ENCODE measurements at places on chromosomes 5 and 9.

- DNase-seq: no peak
Observed at GRCh38 chr5:156254196-156254595, 72.8 kb upstream of the SGCD start.

- DNase-seq: no peak
Observed at GRCh38 chr9:123283048-123283408, 14.6 kb upstream of the STRBP start.

GRCh38 chr9:104232781-104233341 is 138.8 kb downstream of the SMC2 start:
- DNase-seq: peak; percentile 39

DNA sequence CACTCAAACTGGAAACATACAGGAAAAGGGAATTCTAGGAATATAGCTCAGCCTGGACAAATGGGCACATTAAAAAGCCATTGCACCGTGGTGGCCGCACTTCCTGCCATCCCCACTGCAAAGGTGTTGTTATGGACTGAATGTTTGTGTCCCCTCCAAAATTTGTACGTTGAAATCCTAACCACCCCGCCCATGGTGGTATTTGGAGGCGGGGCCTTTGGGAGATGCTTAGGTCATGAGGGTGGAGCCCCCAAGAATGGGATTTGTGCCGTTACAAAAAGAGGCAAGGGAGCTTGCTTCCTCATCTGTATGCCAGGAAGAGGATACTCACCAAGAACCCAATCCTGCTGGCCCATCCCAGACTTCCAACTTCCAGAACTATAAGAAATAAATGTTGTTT is 1.1 kb upstream of the CMBL start:
- no peak for DNase-seq

- no peak for DNase-seq
Observed at GRCh38 chr9:113728989-113729388, 147.1 kb upstream of the ZNF618 start.

DNA sequence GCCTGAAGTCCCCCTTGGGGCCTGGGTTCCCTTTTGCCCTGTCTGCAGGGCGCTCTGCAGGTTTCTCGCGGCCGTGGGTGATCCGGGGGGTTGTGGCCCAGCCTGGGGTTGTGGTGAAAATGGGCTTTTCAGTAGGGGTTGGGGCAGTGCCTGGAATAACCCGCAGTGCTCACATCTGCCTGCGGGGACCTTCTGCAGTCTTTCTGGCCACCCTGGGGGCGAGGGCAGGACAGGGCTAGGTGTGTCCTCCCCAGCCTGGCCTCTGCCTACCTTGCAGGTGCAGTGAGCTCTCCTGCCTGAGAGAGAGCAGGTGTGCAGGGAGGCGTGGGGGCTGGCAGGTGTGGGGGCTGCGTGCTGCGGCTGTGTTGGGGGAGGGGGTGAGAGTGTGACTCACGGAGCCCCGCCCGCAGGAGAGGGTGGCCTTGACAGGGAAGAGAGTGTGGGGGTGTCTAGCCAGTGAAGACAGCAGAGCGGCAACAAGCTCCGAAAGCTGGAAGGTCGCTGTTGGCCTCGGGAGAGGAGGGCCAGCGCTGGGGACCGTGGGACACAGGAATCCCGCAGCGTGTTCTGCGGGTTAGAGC is 131.4 kb downstream of the MRPL36 start:
- DNase-seq: no peak

GRCh38 chr9:122322553-122322952 is 48.3 kb upstream of the PTGS1 start:
- DNase-seq: no peak

- no peak for DNase-seq
Observed at GRCh38 chr9:92590377-92590776, 54.6 kb upstream of the ECM2 start.

- no peak for DNase-seq
Observed at GRCh38 chr9:4065054-4065453, 234.8 kb downstream of the GLIS3 start.

- DNase-seq: no peak
Observed at GRCh38 chr5:157292599-157292998, 26.7 kb downstream of the CYFIP2 start.

DNA sequence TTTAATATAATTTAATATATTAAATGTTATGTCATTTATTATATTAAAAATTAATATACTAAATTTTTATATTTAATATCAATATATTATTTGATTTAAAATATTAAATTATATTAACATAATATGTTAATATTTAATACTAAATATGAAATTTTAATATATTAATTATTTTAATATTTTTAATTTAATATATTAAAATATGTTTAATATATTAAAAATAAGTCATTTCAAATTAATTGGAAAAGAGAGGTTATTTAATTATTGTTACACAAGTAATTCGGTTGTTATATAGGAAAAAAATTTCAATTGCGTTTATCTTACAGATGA is 114.2 kb downstream of the LIFR start:
- DNase-seq: no peak

DNA sequence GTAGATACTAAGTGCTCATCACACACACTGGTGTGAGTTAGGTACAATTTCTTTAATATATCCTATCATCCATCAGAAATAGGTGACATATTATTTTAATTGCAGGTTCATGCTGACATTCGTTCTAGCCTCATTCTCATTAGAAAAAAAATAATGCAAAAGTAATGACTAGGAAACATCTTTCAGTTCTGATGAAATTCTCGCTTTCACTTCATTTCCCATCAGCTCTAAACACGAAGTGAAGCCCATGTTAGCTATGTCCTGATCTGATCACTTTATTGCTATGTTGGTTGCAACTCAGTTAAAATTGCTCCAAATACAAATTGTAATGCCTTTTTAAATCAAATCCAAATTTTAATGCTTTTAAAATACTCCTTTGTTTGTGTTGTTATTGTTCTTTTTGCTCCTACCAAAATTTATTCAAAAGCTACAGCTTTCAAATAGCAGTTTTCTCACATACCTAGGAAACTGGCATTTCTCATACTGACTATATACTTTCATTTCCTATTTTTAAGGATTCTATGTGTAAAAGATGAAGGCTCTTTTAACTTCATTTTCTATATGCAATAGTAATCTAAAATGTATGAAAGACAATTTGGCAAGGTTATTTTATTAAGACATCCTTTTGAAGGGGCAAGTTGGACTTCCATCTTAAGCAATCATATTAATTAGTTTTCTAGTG is 1237.8 kb upstream of the ACO1 start:
- DNase-seq: no peak

DNA sequence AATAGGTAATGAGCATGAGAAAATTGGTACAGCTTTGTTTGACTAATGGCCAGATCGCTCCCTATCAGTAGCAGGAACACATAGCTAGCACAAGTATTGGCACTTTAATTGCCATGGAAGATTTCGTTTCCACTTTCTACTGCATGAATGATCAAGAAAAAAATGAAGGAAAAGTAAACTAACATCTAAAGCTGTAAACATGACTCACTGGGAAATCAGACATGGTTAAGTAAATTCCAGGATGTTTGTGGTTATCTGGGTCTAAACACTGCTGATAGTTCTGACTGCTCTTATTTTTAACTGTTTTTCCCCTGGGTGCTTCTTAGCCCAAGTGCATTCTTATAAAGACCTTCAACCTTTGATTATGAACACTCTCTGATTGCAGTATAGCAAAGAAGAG is 388.9 kb downstream of the NR2F1-AS1 start:
- no peak for DNase-seq

DNA sequence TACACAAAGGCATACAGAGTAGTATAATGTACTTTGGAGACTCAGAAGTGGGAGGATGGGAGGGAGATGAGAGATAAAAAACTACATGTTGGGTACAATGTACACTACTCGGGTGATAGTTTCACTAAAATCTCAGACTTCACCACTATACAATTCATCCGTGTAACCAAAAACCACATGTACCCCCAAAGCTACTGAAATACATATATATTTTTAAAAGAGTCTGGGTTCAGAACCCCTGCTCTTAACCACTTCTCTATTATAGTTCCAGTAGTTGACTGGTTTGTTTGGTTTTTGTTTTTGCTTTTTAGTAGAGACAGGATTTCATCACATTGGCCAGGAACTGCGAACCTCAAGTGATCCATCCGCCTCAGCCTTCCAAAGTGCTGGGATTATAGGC is 22.6 kb downstream of the SGTB start:
- DNase-seq: no peak

- DNase-seq: no peak
Observed at GRCh38 chr9:88925481-88925880, 65.8 kb upstream of the S1PR3 start.

GRCh38 chr5:179764056-179764455 is 29.7 kb upstream of the LTC4S start:
- DNase-seq: no peak

DNA sequence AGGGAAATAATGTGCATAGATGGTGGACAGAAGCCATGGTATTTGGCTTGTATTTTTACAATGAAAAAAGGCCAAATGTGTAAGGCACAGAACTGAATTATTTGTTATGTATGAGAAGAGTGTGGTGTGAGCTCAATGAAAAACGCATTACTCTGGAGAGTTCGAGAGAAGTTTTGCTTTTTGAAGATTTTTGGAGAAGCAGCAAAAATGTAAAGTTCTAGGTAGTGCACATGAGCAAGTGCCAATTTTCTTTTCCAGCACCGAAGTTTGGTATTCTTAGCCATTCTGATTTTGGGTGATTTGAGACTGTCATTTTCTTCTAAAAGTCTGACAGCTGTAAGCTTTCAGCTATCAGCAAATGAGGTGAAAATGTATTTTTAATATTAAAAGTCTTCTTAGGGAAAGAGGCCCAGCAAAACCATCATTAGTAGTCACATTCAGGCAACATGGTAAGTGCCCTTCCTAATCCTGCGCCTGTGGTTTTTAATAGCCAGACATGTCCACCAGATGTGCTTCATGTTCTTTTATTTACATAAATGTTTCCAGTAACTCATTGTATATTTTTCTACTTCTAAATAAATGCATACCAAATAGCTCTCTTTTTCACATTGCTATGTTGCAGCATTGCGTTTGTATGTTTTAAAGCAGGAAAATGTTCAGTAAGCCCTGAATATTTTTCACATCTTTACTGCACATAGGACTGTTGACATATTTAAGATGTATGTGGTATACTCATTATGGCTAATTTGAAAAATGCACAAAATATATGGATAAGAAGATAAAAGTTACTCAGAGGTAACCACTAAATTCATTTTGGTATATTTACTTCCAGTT is 50.4 kb downstream of the RASGRF2 start:
- no peak for DNase-seq

DNA sequence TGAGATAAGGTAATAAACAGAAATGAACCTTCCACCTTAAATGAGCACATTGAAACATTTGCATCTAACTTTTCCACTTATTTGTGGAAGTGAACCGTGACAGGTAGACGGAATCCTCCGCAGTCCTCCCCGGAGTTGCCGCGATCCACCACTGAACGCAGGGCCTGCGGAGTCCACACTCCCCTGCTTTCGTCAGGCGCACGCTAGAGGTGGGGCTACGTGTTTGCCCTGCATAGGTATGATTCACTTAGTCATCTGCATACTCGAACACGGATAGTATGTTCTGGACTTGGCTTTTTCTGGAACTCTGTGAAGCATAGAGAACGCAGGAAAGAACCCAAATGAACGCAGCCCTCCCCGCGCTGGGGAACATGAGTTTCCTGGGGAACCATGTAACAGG is 272.8 kb upstream of the IRX4 start:
- no peak for DNase-seq

GRCh38 chr9:85115473-85115872 is 445.9 kb downstream of the NTRK2 start:
- no peak for DNase-seq

- peak; percentile 59 for DNase-seq
Observed at GRCh38 chr5:142012186-142012785, 541 bp downstream of the GNPDA1 start.

GRCh38 chr9:126827227-126827626 is 22.4 kb downstream of the ZBTB43 start:
- no peak for DNase-seq

- DNase-seq: no peak
Observed at GRCh38 chr5:36300927-36301540, 668 bp downstream of the RANBP3L start.

- peak; percentile 69 for DNase-seq
Observed at GRCh38 chr9:126957687-126958053, 43.1 kb downstream of the RALGPS1 start.

DNA sequence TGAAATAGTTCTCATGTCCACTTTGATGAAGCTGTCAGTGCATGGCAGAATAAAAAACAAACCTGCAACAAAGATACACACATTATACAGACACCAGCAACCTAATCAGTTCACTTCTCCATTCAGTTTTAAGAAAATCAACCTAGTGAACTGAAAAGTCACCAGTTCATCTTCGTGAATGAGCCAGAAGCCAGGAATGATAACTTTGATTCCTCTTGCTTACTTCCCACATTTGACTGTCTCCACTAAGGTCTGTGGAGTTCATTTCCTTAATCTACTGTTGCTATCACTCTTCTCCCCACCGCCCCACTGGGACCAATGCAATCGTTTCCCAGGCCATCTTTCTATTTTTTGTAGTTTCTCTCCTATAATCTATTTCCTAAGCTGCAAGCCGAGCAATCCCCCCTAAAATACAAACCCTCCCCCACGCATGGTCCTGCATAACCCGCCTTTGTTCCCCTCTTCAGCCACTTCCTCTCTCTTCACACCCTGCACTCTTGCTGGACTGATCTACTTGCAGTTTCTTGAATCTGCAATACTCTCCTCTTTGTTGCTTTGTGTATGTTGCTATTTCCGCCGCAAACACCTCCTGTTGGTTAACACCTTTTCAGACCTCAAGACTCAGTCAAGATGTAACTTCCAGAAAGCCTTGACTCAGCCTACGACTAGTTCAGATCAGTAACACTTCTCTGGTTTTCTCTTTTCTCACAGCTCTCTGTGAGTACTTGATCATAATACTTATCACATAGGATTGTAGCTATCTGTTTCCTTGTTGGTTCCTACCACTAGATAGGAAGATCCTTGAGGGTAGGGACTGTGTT is 16.6 kb downstream of the STOM start:
- no peak for DNase-seq

GRCh38 chr5:93572101-93572607 is 8.9 kb downstream of the NR2F1-AS1 start:
- DNase-seq: no peak

DNA sequence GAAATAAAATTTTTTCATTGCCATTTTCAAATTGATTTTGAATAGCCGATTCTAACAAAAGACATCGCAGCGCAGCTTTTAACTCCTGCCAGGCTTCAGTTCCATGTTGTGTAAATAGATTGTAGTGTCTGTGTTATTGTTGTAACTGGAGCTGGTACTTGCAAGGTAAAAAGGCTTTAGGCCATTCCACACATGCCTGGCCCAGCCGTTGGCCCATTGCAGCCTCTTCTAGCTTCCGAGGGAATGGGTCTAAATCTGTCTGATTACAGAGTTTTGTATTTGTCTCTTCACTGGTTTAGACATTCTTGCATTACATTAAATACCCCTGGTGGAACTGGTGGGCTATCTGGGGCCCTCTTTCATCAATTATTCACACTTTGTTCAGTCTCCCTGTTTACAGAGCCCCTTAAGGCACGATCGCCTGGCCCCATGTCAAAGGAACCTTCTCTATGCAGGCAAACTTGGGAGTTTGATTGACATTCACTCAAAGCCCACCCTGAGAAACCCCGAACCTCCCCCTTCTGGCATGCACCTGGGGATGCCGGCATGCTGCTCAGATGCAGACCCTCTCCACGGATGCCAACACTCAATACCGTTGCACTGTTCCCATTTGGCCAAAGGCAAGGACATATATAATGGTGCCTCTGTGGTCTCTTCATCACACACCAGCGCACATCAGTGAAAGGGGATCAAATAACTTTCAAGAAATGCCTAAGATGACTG is 281.7 kb upstream of the IRX2 start:
- DNase-seq: no peak

- DNase-seq: no peak
Observed at GRCh38 chr9:113963696-113964494, 87.8 kb downstream of the ZNF618 start.
